Smooth muscle cell of the pulmonary artery (primary cell): ENCODE measurements at places on chromosomes 1 and 21. TPM values are rescaled to one million over a fixed set of nuclear protein-coding genes. Genes with fewer than 3 reads are reported as not detected.

Gene C8A
- not detected in 2 replicates for total RNA-seq

Gene NPPA
- not detected in 2 replicates for total RNA-seq

Gene ZC3H12A
- 8.1 and 26.5 TPM in 2 replicates for total RNA-seq

Gene NCAM2
- total RNA-seq = 3.1 and 9.1 TPM in 2 replicates

Gene CCDC27
- total RNA-seq = not detected in 2 replicates

Gene ACOT11
- total RNA-seq = 3.6 and 3.8 TPM in 2 replicates

Gene PGLYRP4
- total RNA-seq = not detected in 2 replicates

Gene IL10
- not detected in 2 replicates for total RNA-seq

Gene KIF17
- 0.39 and 3.3 TPM in 2 replicates for total RNA-seq
